CD8-positive, alpha-beta T cell (primary cell): ENCODE measurements at places on chromosomes 4 and X.
A peak's percentile ranks its signal among the peaks of the same experiment; 100 is the strongest.

GRCh38 chr4:83981156-83981555 lies 445.2 kb downstream of the GPAT3 start:
- no peak for DNase-seq

DNA sequence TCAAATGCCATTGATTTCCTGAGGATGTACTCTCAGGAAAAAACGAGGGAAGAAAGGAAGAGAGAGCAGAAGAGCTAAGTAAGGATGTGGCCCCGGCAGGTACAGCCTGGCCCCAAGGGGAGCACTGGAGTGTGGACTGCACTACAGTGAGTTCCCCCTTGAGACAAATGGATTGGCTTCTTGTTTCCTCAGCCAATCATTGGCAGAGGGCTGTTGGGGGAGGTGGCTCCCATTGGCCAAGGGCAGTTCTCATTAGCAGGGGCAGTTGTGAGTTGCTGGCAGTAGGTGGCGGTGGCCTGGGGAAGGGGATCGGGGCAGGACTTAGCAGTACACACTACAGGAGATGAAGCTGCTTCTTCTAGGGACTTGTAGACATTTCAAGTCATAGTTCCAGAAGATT lies 24.1 kb upstream of the OCIAD2 start:
- no peak for DNase-seq

- no peak for DNase-seq
Observed at GRCh38 chr4:120773641-120774040, 148.9 kb downstream of the PRDM5 start.

GRCh38 chrX:149570668-149571067 lies 16.6 kb downstream of the MAGEA9B start:
- DNase-seq: no peak

DNA sequence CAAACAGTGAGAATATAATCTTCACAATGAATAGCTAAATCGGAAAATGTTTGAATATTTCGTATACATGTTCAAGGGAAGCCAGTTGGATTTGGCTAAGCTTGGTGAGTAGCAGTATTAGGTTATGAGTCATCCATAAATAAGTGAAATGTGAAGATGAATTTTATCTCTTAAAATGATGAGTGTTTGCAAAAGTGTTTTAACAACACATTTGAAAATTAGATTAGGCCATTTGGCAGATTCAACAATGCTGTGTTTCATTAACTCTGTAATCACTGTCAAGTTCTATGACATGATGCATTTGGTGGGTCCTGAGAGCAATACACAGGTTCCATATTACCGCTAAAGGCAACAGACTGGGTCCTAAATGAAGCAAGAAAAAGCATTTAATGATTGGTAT lies 301.9 kb upstream of the PRPS2 start:
- no peak for DNase-seq

- no peak for DNase-seq
Observed at GRCh38 chr4:141697116-141697515, 60.7 kb downstream of the IL15 start.

GRCh38 chr4:150280081-150280895 lies 202.0 kb downstream of the DCLK2 start:
- no peak for DNase-seq

DNA sequence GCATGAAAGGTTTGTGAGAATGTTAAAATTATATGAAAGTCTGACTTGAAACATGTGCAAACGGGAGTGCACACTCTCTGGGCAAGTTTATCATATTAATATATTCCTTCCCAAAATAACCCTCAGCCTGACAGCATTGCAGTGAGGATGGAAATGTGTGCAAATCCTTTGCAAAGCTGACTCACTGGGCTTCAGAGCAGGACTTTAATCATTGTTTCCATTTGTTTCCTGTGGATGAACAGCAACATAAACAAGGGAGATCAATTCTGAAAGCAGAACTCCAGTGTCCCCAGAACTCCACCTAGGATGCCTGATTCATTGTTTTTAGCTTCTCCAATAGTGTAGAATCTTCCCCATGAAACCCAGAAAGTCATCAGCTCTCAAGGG lies 32.9 kb downstream of the SLC2A9 start:
- DNase-seq: no peak

- DNase-seq: no peak
Observed at GRCh38 chr4:26622913-26623312, 39.0 kb downstream of the TBC1D19 start.

- DNase-seq: no peak
Observed at GRCh38 chr4:136505020-136505419, 1027.3 kb downstream of the PCDH18 start.

DNA sequence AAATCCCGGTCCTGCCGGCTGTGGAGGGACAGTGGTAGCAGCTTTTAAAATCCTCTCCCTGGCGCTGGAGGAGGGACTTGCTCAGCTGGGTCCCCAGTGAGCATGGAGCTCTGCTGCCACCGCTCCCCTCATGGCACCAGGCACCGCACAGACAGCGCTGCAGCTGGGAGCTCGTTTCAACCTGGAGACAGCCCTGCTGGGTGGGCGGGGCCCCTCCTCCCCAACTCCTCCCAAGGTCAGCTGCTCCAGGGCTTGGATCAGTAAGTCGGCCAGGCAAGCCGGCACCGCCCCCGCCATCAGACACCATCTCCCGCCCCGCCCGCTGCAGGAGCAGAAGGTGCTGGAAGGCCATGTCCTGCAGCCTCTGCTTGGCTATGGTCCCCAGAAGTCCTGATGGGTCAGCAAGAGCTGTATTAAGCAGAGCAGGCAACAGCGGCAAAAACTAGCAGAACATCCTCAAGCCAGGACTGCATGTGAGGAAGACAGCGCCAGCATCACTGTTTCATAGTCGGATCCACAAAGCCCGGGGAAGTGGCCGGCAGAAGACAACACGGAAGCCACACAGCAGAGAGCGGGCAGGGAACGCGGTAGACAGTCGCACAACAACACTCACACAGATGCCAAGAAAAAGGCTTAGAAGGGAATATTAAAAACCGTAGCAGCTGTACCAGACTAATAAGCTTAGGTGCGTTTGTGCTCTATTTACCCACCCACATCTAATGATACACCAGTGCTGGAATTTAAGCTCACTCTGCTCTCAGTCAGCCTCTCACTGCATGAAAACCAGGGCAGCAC lies 16.2 kb downstream of the ZFYVE28 start:
- DNase-seq: peak; percentile 24

DNA sequence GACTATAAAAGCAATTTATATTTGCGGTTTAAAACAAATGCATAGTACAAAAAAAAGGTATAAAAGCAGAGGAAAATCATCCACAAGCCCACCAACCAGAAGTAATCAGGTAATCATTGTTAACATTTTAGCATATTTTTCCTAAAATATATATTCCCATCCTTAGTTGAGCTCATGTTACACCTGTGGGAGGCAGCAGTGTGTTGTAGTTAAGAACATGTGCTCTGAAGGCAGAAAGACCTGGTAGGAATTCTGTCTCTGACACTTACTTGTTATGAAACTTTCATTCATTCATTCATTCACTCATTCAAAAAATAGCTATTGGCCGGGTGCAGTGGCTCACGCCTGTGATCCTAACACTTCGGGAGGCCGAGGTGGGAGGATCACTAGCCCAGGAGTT lies 15.4 kb upstream of the CDKL5 start:
- no peak for DNase-seq

DNA sequence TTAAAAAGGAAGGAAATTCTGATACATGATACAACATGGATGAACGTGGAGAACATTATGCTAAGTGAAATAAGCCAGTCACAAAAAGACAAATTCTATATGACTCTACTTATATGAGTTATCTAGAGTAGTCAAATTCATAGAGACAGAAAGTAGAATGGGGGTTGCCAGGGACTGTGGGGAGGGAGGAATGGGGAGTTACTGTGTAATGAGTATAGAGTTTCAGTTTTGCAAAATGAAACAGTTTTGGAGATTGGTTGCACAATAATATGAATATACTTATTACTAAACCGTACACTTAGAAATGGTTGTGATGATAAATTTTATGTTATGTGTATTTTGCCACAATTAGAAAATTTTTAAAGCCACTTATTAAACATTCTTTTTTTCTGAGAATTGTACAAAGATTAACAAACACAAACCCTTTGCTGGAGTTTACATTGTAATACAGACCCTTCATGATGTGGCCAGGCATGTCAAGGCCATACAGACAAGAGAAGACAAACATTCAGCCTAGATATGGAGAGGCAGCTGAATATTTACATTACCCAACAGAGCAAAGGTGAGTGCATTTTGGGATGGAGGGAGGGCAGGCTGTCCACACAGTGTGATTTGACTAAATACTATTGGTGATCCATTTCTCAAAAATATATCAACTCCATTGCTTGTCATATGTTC lies 21.2 kb upstream of the GPC3 start:
- DNase-seq: no peak

DNA sequence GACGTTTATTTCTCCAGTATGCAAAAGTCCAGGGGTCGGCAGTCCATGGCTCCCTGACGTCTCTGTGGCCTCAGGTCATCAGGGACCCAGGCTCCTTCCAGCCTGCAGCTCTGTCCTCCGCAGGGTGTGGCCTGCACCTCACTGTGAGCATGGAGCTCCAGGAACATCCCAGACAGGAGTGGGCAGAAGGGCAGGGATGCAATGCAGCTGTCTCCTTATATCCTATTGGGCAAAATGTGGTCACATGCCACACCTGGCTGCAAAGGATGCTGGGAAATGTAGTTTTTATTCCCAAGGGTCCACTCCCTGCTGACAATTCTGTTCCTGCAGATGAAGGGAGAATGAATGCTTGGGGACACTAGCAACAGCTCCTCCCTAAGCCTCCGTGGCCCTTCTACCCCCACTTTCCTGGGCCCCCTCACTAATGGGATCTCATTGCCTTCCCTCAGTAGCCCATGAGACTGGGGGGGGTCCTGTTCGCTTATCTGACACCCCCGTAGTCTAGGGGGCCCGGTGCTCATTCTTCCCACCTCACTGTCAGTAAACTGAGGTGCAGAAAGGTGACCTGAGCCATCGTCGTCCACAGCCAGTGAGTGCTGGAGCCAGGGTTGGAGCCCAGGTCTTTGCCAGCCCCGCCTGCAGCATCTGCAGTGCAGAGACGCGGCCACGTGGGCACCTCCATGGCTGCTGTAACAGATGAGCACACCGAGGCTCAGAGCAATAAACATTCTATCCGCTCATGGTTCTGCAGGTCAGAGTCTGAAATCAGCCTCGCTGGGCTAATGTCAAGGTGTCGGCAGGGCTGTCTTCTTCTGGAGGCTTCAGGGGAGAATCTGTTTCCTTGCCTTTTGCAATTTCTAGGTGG lies 5.9 kb upstream of the GRPEL1 start:
- no peak for DNase-seq
